MG63 (cell line): ENCODE measurements at places on chromosomes 16 and 17. TPM values are rescaled to one million over a fixed set of nuclear protein-coding genes. Genes with fewer than 3 reads are reported as not detected.

Gene ABCC12
- total RNA-seq = not detected in 2 replicates

- peak; percentile 98 for DNase-seq
Measured at GRCh38 chr17:31580706-31581490, 189.4 kb downstream of the RAB11FIP4 start.

GRCh38 chr16:50697881-50698767, 4.7 kb downstream of the NOD2 start:
- no peak for DNase-seq

Gene ASGR1
- 0.13 TPM in 1 of 2 replicates, not detected in the other for total RNA-seq

DNA sequence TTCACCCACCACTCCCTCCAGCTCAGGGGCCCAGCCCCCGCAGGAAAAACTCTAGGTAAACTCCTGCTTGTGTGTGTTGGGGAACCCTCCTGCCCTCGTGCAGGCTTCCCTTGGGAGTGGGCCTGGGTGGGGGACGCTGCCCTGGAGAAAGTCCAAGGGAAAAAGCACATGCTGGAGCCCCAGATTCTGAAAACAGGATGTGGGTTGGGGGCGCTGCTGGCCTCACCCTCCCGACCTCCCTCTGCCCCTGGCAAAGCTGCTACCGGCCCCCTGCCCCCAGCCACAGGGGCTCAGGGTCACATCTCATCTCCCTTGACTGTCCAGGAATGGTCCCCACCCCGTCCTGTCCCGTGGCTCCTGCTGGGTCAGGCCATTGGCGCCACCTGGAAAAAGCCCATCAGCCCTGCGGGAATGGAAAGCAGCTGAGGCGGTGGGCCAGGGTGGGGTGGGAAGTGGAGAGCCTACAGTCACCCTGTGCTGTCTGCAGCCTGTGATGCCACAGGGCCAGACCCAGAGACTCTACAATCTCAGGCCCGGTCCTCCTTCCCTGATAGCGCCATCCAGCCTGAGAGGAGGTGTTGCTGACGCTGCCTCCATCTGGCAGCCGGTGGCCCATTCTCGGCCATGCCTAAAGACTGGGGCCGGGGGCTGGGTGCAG, 2.5 kb upstream of the GJD3 start:
- DNase-seq = no peak

DNA sequence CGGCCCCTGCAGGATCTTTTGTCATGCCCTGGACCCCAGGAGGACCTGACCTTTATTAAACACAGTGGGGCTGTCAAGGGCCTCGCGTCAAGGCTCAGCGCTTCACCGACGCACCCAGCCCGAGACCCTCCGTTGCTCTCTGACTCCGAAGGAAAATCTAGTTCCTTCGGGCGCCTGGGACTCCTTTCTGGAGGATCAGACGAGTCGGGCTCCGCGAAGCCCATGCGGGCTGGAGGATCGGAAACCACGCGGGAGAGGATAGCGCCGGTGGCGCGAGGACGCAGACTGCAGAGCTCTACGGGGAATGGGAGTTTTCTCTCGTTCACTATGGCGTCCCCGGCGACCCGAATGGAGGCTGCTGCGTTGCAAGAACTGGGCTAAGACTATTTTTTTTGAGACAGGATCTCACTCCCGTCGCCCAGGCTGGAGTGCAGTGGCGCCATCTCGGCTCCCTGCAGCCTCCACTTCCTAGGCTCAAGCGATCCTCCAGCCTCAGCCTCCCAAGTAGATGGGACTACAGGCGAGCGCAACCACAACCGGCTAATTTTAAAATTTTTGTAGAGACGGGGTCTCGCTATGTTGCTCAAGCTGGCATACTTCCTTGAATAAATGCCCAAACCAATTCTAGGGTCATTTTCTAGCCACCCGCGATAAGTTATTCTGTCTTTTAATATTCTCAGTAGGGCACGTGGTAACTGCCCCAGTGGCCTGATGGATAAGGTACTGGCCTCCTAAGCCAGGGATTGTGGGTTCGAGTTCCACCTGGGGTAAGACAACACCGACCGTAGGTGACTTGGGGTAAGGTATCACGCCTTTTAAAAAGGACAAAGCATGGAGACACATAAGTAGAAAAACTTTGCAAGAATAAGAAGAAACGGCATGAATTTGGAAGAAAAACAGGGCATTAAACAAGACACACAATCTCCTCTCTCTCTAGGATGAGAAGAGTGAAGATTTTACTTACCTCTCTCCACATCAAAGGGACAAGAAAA, 5.5 kb downstream of the OR1F1 start:
- no peak for DNase-seq

Gene PSKH1
- 3.1 and 13.8 TPM in 2 replicates for total RNA-seq

- DNase-seq = no peak
Measured at GRCh38 chr16:85195900-85196772, 83.9 kb upstream of the CIBAR2 start.
